ENCODE measurements at places on chromosomes 6 and 20.

DNA sequence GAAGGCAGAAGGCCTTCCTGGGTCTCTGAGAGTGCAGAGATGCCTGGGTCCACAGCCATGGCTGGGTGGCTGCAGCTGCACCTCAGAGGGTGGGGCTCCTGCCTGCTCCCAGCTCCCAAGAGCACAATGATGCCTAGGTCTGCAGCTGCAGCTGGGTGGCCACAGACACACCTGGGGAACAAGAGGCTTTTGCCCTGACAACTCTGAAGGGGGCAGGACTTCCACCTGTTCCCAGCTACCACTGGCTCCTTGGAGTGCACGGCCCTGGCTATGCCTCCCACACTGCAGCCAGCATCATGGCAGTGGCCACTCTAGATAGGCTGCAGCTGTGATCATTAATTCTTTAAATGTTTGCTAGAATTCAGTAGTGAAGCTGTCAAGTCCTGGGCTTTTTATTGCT is 511.3 kb downstream of the ADGRB3 start:
- no peak for DNase-seq

DNA sequence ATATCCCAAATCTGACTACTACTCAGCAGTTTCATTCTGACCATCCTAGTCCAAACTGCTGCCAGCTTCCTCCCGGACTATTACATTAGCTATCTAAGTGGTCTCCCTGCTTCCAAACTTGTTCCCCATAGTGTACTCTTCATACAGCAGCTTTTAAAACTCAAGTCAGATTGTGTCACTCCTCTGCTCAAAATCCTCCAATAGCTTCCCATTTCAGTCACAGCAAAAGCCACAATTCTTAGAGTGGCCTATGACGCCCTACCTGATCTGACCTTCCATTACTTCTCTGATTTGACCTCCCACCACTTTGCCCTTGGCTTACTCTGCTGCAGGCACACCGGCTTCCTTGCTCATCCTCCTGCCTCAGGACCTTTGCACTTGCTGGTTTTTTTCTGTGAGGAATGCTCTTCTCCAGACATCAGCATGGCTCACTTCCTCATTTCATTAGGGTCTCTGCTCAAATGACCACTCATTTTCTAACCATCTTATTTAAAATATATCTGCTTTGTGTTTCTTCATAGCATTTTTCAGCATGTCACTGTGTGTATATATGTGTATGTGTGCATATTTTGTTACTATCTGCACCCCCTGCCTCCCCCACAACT is 111.1 kb upstream of the DTNBP1 start:
- no peak for DNase-seq

GRCh38 chr6:1227935-1228753 is 83.8 kb upstream of the FOXQ1 start:
- no peak for DNase-seq

- no peak for DNase-seq
Measured at GRCh38 chr6:139037490-139037889, 8.9 kb downstream of the ABRACL start.

GRCh38 chr6:166952567-166953486 is 3.5 kb downstream of the RNASET2 start:
- DNase-seq, result no peak

GRCh38 chr6:95545226-95545625 is 32.1 kb upstream of the MANEA start:
- no peak for DNase-seq

DNA sequence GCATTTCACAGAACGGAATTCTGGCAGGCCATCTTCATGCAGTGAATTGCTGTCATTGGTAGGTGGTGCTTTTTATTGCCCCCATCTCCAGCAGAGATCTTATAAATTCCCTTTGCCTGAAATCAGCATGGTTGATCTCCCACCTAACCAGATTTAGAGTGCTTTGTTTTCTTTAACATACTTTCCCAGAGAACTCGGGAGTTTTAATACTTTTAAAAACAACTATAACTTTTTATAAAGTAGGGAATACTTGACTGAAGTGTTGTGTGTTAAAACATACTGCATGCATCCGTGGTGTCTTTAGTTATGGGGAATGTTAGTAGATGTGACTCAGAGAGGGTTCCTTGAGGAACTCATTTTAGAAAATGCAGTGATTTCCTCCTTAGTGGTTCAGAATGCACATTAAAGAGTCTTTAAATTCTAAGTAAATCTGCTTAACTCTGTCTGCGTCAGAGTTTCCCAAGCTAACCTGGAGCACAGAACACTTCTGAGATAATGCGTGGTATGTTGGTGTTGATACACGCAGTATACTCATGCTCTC is 54.9 kb downstream of the AKAP12 start:
- DNase-seq, result no peak

GRCh38 chr20:43507150-43508080 is at the start of gene L3MBTL1:
TSS of gene L3MBTL1 (plus strand) at chr20:43507697. CDS start at chr20:43513504, 5,807 bp downstream.
- DNase-seq, result no peak

GRCh38 chr20:48684501-48685041 is 143.2 kb downstream of the PREX1 start:
- no peak for DNase-seq

DNA sequence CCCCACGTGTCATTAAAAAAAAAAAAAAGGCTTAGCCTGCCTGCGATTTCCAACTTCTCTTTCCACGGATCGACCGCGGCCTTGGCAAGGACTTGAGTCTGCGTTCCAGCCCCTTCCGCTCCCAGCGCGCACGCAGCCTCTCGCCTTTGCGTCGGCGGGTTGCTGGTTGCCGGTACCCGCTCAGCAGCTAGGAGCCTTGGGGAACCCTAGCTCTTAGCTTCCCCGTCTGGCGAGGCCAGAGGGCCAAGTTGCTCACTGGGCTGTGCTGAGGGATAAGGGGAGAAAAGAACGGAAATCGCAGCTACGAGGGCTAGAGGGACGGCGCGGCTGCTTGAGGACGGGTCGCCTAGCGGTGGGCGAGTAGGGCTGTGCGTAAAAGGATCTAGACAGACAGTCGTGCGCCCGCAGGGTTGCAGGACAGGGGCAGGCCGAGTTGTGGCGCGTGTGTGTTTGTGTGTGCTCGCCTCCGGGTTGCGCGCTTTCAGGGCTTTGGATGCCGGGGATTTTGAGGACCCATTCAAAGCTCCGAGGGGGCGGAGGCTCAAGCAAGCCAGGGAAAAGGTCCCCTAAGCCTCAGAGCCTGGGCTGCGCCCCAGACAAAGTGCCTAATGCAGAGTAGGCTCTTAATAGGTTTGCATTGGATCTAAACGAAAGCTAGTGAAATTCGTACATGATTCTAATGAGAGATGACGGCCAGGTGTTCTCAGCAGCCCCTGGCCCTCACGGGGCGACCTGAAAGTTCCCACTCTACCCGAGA is 40.5 kb upstream of the OSTM1 start:
- no peak for DNase-seq

GRCh38 chr6:157148391-157149323 is 174.7 kb downstream of the TMEM242 start:
- DNase-seq, result no peak

Data from stimulated activated CD4-positive, alpha-beta T cell treated with anti-CD3 and anti-CD28 coated beads, Interleukin-12 subunit alpha, Interleukin-12 subunit beta, amount 100 ng/mL, for 48 hours (primary cell).